HCT116 (cell line): ENCODE measurements at places on chromosomes 2 and 18. TPM values are rescaled to one million over a fixed set of nuclear protein-coding genes. Genes with fewer than 3 reads are reported as not detected.

- no peaks in the 10 kb centered on the region for H3K36me3 ChIP-seq
- H3K27ac ChIP-seq, result peak overlapping the region; percentile 90
- no peaks in the 10 kb centered on the region for H3K27me3 ChIP-seq
Measured at GRCh38 chr2:237867465-237867864, 8.0 kb downstream of the RAMP1 start.

DNA sequence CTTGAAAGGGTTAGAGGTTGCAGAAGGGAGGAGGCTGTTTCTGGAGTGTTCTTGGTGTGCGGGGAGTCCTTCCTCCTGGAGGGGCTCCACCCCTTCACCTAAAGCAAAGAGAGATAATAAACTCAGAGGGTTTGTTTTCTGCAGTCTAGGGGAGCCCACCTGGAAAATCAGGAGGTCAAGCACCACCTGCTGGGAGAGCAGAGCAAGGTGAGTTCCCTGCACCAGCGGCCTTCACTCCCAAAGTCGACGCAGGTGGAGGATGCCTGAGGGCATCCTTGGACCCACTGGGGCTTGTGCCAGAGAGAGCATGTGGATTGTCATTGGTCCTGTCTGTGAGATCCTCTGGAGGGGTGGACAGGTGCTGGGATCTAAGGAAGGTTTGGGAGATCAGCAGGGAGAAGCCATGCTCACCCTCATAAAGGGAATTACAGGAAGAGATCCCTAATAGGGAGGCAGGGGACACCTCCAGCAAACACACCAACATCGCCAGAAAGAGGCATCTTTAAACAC, 116.7 kb downstream of the KCNF1 start:
- no peak for DNase-seq
- H3K36me3 ChIP-seq, result no peaks in the 10 kb centered on the region
- H3K27me3 ChIP-seq, result no peaks in the 10 kb centered on the region
- no peak overlapping the region for H3K27ac ChIP-seq
- H3K4me1 ChIP-seq, result peaks cover 3% of the 10 kb centered on the region

DNA sequence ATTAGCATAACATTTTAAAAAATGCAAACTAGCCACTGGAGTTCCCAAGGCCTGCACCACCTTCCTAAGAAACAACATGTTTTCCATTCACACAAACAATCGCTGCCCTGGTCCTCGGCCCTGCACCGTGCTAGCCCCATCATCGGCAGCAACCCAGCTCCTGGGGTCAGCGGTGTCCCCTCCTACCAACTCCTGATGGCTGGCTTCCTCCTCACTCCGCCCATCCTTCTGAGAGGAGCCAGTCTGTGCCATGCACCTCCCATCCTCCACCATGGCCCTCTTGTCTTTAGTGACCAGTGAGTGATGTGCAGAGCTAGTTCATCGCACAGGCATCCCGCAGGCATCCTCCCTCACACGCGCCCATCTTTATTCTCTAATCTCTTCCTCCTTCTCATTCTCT, 81.9 kb downstream of the LONRF2 start:
- peaks cover 4% of the 10 kb centered on the region; the same call in 1 of the 2 replicates for H3K27me3 ChIP-seq
- no peak for DNase-seq
- no peak overlapping the region for H3K4me3 ChIP-seq

DNA sequence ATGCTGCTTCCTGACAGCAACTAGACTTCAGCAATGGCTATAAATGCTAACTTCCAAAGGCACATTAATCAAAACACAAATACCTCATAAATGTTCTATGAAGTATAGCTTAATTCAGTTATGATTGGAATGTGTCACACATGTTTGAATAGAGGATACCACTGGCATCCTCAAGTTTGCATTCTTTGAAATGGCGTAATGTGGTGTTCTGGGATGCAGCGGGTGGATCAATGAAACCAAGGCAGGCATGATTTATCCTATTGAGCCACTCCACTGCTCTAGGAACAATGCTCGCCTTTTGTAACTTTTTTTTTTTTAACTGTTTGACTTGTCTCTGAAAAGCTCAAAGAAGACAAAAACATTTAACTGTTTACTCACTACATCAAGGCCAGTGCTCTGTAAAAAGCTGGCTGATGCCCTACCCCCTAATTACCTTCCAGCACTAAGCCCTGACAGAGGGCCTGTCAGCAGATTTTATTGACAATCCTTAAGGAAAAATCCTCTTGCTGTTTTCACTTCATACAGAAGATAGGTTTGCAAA, 278.8 kb upstream of the SESTD1 start:
- no peak overlapping the region for H3K27ac ChIP-seq
- no peaks in the 10 kb centered on the region for H3K36me3 ChIP-seq
- H3K27me3 ChIP-seq, result no peaks in the 10 kb centered on the region
- no peak overlapping the region for H3K4me3 ChIP-seq
- no peak for DNase-seq

Gene CLHC1
- 11.1 TPM for total RNA-seq

GRCh38 chr2:217421834-217422233, 562.0 kb upstream of the TNP1 start:
- no peaks in the 10 kb centered on the region for H3K36me3 ChIP-seq
- no peak for DNase-seq
- no peaks in the 10 kb centered on the region for H3K4me1 ChIP-seq
- peaks cover 69% of the 10 kb centered on the region for H3K27me3 ChIP-seq

Gene EML4
- total RNA-seq, result 53.5 TPM

Gene GNAL
- 4.6 TPM for total RNA-seq

Gene PLCD4
- 0.64 TPM for total RNA-seq

Gene GAL3ST2
- 0.44 TPM for total RNA-seq

GRCh38 chr2:133723133-133723532, 154.9 kb upstream of the NCKAP5 start:
- H3K27ac ChIP-seq, result no peak overlapping the region
- H3K4me3 ChIP-seq, result no peak overlapping the region
- H3K4me1 ChIP-seq, result no peaks in the 10 kb centered on the region
- H3K27me3 ChIP-seq, result no peaks in the 10 kb centered on the region
- no peak for DNase-seq
- H3K36me3 ChIP-seq, result no peaks in the 10 kb centered on the region

DNA sequence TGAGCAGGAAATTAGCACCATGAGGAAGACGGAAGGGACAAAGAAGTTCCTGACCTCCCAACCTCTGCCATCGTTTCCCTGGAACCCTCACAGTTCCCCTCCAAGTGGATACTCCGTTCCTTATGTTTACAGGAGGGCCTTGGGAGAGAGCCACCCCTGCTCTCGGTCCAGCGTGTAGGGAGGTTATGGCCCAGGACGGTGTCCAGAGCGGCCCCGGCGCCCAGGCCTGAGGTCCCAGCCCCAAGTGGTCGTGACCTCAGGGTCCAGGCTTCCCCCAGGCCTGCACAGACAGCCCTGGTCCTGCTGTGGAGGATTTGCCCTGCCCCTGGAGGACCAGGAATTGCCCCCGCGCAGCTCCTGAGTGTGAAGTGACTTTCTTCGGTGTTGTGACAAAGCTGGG, 61.8 kb upstream of the RBM44 start:
- H3K27me3 ChIP-seq, result no peaks in the 10 kb centered on the region
- H3K36me3 ChIP-seq, result no peaks in the 10 kb centered on the region
- DNase-seq, result no peak
- no peak overlapping the region for H3K27ac ChIP-seq
- H3K4me1 ChIP-seq, result peaks cover 3% of the 10 kb centered on the region

GRCh38 chr2:64000630-64001381, 18.4 kb downstream of the VPS54 start:
- H3K4me3 ChIP-seq, result no peak overlapping the region
- no peak for DNase-seq
- no peaks in the 10 kb centered on the region for H3K27me3 ChIP-seq
- H3K36me3 ChIP-seq, result no peaks in the 10 kb centered on the region

GRCh38 chr2:96153991-96154431, 8.8 kb upstream of the DUSP2 start:
- no peaks in the 10 kb centered on the region for H3K36me3 ChIP-seq
- no peak for DNase-seq
- H3K27ac ChIP-seq, result no peak overlapping the region
- H3K27me3 ChIP-seq, result no peaks in the 10 kb centered on the region
- no peaks in the 10 kb centered on the region; the same call in 1 of the 2 replicates for H3K4me1 ChIP-seq

Gene DIPK1C
- not detected for total RNA-seq

Gene C2orf69
- total RNA-seq, result 21.6 TPM

GRCh38 chr18:79754022-79754761, 43.5 kb upstream of the KCNG2 start:
- H3K36me3 ChIP-seq, result peaks cover 14% of the 10 kb centered on the region; the same call in 1 of the 2 replicates
- no peak overlapping the region for H3K4me3 ChIP-seq
- H3K4me1 ChIP-seq, result no peaks in the 10 kb centered on the region
- no peak overlapping the region for H3K27ac ChIP-seq
- H3K27me3 ChIP-seq, result no peaks in the 10 kb centered on the region

Gene CDKL4
- 0.27 TPM for total RNA-seq

DNA sequence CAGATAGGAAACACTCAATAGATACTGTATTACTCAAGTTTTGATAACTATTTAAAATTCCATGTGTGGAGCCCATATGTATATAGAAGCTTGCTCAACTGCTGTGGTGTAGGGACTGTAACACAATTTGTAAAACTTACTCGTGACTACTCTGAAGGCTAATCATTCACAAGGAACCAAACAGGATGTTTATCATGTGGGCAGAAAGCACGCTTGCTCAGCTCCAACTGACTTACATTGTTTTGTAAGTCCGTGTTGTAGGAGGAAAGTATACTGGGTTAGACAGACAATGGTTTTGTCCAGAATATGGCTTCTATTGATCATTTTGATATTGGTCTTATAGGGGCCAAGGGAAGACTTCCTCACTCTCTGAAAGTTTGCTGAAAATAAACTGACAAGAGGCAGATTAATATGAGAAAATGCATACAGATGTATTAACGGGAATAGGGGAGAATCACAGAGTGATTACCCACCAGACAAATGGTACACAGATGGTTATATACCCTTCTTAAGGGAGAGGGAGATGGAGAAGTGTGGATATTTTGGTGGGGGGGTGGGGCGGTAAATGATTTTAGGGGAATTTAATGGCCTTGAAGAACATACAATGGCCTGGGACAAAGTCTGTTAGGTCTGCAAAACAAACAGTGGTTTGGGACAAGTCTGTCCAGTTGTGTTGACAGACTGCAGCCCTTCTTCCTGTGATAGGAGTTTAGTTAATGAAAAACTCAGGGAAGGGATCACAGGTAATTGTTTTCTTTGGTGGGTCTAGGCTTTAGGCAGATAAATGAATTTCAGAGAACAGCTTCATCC, 259.3 kb upstream of the SP5 start:
- H3K36me3 ChIP-seq, result no peaks in the 10 kb centered on the region
- H3K27me3 ChIP-seq, result no peaks in the 10 kb centered on the region
- H3K4me1 ChIP-seq, result no peaks in the 10 kb centered on the region
- H3K4me3 ChIP-seq, result no peak overlapping the region
- no peak overlapping the region for H3K27ac ChIP-seq

Gene CFC1
- total RNA-seq, result not detected

DNA sequence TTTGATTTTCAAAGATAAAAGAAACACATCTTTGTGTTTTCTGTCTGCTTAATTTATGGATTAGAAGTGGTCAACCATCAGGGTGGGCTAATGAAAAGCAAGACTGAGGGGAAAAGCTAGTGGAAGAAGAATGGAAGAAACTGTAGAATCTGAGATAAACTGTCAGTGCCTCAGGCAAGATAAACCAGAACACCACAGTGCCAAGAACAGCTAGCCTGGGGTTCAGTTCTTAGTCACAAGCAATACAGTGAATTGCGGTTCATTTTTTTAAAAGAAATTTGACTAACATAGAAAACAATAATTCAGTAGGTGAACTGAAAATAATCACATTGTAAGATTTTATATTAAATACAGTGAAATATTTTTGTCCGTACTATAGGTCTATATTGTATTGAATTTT, 22.0 kb upstream of the LNPK start:
- H3K27ac ChIP-seq, result no peak overlapping the region
- H3K4me1 ChIP-seq, result no peaks in the 10 kb centered on the region
- H3K27me3 ChIP-seq, result no peaks in the 10 kb centered on the region; the same call in 1 of the 2 replicates
- no peaks in the 10 kb centered on the region for H3K36me3 ChIP-seq
- DNase-seq, result no peak
- no peak overlapping the region for H3K4me3 ChIP-seq

- H3K4me3 ChIP-seq, result no peak overlapping the region
- no peaks in the 10 kb centered on the region for H3K4me1 ChIP-seq
- H3K36me3 ChIP-seq, result no peaks in the 10 kb centered on the region
- no peak for DNase-seq
- H3K27me3 ChIP-seq, result no peaks in the 10 kb centered on the region
Measured at GRCh38 chr2:43531251-43531650, 64.6 kb downstream of the THADA start.

Gene ICOS
- not detected for total RNA-seq
